Mammary microvascular endothelial cell (primary cell): ENCODE measurements at places on chromosomes 16 and 17. TPM values are rescaled to one million over a fixed set of nuclear protein-coding genes. Genes with fewer than 3 reads are reported as not detected.

Gene KRTAP2-2
- not detected in 2 replicates for total RNA-seq

Gene ABCA9
- total RNA-seq = under 0.01 and 0.64 TPM in 2 replicates

Gene ADGRG1
- total RNA-seq = 321 and 415 TPM in 2 replicates

Gene ERBB2
- 12.5 and 13.5 TPM in 2 replicates for total RNA-seq

Gene AGRP
- not detected in 2 replicates for total RNA-seq

Gene DHRS7C
- total RNA-seq = not detected in 2 replicates
